ENCODE measurements at places on chromosomes 7 and 10.

GRCh38 chr7:22470981-22471380, 29.0 kb downstream of the STEAP1B start:
- DNase-seq, result no peak

DNA sequence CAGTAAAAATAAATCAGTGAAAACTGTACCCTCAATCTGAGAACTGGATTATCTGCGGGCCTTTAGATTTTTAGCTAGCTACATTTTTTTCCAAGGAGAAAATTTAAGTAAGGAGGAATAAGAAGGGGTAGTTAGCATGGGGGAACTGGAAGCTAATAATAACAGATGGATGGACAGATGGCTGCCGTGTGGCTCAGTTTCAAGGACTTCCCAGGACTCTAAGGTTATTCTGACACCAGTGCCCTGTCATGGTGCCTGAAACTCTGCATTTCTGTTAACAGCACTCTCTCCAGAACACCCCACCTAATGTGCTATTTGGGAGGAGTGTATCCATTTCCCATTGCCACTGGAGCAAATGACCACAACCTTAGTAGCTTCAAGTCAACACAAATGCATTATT, 75.7 kb upstream of the PDE1C start:
- DNase-seq, result no peak

GRCh38 chr7:12638851-12639456, 48.5 kb upstream of the ARL4A start:
- DNase-seq, result peak; percentile 54

DNA sequence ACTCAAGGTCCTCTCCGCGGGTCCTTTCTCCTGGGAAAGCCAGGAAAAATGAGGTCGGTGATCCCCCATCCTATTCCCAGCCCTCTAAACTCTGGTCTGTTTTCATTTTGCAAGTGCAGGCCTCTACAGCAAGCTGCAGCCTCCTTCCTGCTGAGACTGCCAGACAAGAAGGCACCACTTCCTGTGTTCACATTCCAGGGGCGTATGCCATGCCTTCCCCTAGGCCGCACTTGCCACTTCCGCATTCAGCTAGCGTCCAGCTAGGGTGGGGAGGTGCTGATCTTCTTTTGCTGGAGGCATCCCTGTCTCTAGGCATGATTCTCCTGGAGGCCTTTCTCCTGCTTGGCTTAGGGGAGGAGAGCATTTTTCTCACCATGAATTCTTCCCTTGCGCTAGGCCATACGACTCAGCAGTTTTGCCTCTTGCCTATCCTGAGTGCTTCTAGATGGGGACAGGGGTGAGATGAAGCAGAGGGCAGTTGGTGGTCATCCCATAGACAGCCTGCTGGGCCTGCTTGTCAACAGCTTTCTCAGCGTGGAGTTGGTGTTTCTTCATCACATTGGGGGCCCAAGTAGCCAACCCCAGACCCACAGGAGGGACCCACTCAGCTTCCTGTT, 328.9 kb downstream of the RPS24 start:
- peak; percentile 45 for DNase-seq

DNA sequence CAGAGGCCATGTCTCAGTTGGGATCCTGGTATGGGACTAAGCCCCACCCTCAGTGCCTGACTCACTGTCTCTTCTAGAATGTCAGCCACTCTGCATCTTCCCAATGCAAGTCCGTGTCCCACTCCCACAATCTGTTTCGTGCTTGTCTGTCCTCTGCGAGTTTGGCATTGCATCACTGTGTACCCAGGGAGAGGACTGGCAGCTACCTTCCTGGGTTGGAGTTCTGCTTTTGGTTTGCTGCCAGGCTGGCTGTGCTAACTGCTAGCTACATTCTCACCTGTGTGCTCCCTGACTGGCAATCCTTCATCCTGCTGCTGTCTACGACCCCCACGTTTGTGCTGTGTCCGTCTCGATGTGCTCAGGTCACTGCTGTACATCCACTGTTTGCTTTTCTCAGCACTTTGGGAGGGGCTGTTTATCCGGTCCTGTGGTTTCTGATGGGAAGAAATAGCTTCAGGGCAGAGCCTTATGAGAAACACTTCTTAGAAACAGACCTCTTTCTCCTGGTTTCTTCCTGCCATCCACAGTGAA, 56.0 kb upstream of the GLI3 start:
- peak; percentile 9 for DNase-seq

DNA sequence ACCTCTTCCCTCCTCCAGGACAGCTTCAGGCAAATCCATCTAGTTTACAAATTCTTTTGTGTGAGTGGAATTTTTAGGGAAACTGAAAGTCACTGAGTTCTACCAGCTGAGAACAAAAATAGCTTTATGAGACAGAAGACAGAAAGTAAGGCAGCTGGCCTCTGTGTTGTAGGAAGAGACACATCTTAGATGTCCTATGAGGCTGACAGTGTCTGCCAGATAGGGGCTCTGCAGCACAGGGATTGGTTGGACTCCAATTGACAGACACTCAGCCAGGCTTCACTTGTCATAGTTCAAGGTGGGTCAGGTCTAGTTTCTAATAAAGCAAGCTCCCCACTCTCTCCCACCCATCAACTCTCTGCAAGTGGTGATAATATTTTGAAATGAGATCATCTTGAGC, 574.9 kb downstream of the CCSER2 start:
- DNase-seq, result no peak

DNA sequence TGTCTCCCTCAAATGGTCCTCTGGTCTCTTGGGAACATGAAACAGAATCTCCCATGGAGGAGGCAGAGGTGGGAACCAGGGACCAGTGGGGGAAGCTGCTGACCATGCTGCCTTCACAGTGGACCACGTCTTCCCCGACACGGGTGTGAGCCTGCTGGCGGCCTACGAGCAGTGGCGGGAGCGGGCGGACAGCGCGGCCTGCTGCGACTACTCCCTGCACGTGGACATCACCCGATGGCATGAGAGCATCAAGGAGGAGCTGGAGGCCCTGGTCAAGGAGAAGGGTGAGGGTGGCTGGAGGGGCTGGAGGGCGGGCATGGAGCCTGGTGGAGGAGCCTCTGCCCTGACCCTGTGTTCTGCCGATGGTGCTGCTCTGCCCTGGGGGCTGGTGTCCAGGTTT, 8.0 kb downstream of the DPYSL4 start:
- no peak for DNase-seq

- no peak for DNase-seq
Measured at GRCh38 chr10:33381451-33382215, 47.2 kb upstream of the NRP1 start.

GRCh38 chr7:97772045-97772901, 40.4 kb downstream of the TAC1 start:
- DNase-seq, result peak; percentile 47

DNA sequence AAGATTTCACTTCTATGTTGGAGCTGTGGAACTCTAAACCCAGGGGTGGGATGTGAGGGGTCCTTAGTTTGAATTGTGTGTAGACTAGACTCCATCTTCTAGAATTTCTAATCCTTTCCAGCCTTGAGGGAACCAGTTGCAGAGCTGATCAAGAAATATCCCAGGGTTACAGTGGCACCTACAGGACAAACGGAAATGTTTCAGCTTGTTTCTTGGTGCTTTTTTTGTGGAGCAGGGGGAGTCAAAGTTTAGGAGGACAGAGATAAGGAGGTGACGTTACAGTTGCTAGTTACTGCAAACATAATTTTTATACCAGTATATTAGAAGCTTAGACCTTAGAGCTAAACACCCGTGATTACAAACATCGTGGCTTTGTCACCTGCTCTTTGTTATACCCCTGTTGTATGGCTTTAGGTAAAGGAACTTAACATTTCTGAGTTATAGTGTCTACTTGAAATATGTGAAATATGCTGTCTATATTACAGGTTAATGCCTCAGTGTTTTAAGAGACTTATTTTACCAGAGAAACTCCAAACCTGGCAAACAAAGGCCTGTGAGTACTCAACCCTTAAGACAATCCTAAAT, 84.5 kb upstream of the DYNC1I1 start:
- peak; percentile 61 for DNase-seq

DNA sequence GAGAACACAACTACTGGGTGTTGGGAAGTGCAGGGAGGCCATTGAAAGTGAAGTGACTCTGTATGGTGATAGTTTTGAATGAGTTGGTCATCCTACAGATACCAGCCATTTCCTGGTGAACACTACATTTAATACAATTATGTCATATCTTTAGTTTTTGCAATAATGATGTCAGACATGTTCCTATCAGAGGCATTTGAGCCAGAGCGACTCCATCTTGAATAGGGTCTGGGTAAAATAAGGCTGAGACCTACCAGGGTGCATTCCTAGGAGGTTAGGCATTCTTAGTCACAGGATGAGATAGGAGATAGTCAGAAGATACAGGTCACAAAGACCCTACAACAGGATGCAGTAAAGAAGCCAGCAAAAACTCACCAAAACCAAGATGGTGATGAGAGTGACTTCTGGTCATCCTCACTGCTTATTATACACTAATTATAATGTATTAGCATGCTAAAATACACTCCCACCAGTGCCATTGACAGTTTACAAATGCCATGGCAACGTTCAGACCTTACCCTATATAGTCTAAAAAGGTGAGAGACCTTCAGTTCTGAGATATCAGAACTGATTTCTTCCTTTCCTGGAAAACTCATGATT, 28.2 kb downstream of the ADK start:
- no peak for DNase-seq

DNA sequence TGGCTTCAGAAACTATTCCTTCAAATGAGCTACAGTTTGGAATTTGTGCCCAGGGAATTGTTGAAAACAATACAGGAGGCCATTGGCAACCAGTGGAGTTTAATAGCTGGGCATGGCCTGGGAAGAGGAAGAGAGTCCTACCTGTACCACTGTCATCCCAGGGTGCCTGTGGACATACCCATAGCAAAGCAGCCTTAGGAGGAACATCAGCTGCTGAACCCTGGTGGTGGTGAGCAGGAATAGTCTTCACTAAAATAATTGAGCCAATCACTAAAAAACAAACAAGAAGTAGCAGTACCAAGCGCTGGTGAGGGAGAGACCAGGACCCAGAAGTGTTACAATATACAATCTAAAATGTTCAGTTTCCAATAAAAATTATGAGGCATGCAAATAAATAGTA, 14.5 kb downstream of the IGFBP1 start:
- no peak for DNase-seq

GRCh38 chr7:37663693-37664092, 19.9 kb upstream of the GPR141 start:
- DNase-seq, result no peak

GRCh38 chr7:2488272-2488645, 12.1 kb upstream of the GRIFIN start:
- DNase-seq, result no peak

- no peak for DNase-seq
Measured at GRCh38 chr7:157670490-157671357, 333.9 kb downstream of the DNAJB6 start.

- DNase-seq, result no peak
Measured at GRCh38 chr10:88372881-88373592, 210.1 kb downstream of the RNLS start.

DNA sequence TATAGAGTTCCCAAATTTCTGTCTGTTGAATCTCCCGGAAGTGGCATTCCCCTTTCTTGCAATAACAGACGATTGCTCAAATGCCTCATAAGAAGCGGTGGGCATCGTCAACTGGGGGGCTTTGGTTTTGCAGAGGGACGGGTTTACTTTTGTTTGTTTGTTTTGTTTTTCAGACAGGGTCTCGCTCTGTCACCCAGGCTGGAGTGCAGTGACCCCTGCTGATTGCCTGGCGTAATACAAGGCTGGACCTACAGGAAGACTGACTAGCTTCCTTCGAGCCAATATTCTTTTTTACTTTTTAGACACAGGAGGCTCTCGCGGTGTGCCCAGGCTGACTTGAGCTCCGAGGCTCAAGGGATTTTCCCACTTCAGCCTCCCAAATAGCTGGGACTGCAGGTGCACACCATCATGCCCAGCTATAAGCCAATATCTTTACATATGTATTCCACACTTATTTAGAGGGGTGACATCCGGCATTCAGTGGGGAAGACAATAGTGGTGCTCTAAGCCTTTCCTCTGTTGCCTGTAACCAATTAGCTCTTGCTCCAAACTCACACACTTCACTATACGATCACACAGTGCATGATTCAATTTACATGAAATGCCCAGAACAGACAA, 58.1 kb downstream of the FHIP2A start:
- DNase-seq, result no peak

DNA sequence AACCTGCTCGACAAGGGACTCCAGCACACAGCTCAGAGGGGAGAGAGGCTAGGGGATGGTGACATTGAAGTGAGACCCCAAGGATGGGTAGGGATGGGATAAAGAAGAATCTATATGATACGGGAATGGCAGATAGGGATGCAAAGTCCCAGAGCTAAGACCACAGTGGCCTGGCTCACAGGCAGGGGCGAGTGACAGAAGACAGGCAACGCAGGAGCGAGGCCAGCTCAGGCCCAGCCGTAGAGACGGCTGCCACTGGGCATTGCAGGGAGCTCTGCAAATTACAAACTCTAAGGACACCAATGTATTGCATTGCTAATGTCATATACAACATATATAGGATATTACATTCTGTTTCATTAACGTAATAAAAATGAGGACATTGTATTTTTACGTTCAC, 131.4 kb downstream of the TCERG1L start:
- DNase-seq, result no peak

DNA sequence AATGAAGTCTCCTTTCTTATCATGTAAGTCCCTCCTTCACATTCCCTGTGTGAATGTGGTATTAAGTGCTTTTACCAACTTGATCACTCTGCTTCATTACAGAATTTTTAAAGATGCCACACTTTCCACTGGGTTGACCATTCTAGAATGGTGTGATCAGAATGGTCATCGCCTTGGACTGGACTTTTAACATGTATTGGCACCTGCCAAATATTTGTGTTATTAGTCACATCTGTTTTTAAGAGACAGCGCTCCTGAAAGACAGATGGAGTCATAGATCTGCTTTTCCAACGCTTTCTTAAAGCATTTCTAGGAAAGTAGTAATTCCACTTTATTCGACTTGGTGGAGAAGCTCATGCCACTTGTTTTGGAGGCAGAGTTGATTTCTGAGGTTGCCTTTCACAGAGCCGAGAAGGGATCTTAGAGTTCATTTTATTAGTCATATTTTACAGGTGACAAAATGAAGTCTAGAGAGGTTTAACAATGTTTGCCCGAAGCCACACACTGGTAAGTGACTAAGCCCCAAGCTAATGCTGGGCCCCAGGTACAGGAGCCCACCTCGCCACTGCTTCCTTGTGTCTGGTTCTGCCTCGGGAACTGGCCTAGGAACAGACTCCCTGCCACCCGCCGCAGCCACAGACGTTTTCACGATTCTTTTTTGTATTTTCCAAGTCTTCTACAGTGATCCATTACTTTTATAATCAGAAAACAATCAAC, 10.4 kb upstream of the BAMBI start:
- no peak for DNase-seq

DNA sequence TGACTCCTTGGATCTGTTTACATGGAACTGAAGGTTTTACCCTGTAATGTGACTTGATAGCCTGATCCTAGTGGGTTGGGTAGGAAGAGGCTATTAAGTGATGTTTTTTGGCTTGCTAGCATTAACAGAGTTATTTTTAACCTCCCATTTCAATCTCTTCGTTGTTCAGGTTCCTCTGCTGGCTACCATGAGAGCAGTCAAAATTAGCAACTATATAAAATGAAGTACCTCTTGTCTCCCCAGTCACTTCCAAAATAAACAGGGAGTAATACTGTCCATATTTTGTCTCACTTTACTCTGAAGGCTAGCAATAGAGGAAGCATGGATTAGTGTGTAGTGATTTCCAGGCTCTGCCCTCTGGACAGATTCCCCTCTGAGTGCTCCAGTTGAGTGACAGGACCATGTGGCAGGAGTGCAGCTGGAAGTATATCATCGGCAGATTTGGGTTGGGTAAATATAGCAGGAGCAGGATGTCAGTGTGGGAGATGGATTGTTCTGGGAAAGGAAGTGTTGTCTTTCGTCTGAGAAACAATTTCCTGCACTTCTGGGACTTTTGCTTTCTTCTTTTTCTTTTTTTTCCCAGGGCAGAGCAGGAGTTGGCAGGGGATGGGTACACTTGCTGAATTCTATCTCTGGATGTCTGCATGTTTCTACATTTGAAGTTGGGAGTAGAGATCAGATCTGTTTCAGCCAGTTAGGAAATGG, 35.2 kb downstream of the GBF1 start:
- no peak for DNase-seq
